Endodermal cell (in vitro differentiated cells): ENCODE measurements at places on chromosomes 16 and 17. TPM values are rescaled to one million over a fixed set of nuclear protein-coding genes. Genes with fewer than 3 reads are reported as not detected.
A peak's percentile ranks its signal among the peaks of the same experiment; 100 is the strongest.

The MAPT gene
- total RNA-seq: 0.69 to 2.2 TPM (median 1.5 TPM) in 3 replicates

The CRHR1 gene
- total RNA-seq: 1.0 to 2.7 TPM (median 1.8 TPM) in 3 replicates

DNA sequence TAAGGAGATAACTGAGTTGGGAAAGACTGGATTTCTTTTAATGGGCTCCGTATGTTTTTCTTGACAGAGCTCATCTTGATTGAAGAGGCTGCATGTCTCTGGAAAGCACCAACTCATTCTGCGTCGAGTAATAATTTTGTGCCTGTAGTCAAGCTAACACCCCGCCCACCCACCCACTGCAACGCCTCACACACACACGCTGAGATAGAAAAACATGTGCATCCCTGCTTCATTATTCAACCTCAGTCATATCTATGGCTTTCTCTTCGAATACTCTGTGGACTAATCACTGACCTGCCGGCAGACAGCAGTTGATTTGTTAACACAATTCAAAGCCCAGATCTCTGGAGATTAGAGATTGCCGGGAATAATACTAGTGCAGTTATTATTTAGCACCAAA is 220.2 kb upstream of the TOM1L1 start:
- no peak for DNase-seq

GRCh38 chr17:47776330-47777197 is 43.5 kb downstream of the TBX21 start:
- DNase-seq: peak; percentile 70

- no peak for DNase-seq
Measured at GRCh38 chr17:8599351-8600011, 31.0 kb downstream of the MYH10 start.

The CLEC18B gene
- 0.32 TPM in 1 of 2 replicates, not detected in the other for total RNA-seq

DNA sequence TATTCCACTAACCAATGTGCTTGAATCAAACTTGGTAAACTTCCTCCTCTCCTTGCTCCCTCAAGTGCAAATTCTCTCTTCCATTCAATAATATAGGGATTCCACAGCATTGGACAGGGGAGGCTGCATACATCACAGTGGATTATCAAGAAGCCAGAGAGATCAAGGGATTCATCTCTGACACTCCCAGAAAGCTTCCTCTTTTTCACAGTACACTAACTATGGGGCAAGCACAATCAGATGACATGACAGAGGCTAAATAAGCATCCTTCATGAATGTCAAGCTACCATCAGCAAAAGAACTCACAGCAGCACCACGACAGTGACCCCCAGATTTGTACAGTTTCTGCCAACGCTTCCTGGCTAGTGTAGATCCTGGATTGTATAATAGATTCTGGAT is 178.4 kb upstream of the C17orf78 start:
- DNase-seq: no peak

GRCh38 chr17:21500064-21500463 is 123.9 kb downstream of the KCNJ12 start:
- peak; percentile 75 for DNase-seq

GRCh38 chr17:81428121-81428515 is 32.9 kb downstream of the BAHCC1 start:
- no peak for DNase-seq

- DNase-seq: no peak
Measured at GRCh38 chr16:47667956-47668355, 206.8 kb downstream of the PHKB start.

The CDRT15L2 gene
- not detected in 2 replicates for total RNA-seq

The TNS4 gene
- total RNA-seq: 2.5 and 2.6 TPM in 2 replicates

GRCh38 chr16:1914084-1914608 is 4.1 kb downstream of the HS3ST6 start:
- DNase-seq: no peak

GRCh38 chr17:27754549-27754948 is 45.8 kb downstream of the NOS2 start:
- DNase-seq: peak; percentile 30

The MT4 gene
- total RNA-seq: not detected in 2 replicates

GRCh38 chr17:334974-335481 is 17.6 kb downstream of the RPH3AL start:
- DNase-seq: peak; percentile 53

DNA sequence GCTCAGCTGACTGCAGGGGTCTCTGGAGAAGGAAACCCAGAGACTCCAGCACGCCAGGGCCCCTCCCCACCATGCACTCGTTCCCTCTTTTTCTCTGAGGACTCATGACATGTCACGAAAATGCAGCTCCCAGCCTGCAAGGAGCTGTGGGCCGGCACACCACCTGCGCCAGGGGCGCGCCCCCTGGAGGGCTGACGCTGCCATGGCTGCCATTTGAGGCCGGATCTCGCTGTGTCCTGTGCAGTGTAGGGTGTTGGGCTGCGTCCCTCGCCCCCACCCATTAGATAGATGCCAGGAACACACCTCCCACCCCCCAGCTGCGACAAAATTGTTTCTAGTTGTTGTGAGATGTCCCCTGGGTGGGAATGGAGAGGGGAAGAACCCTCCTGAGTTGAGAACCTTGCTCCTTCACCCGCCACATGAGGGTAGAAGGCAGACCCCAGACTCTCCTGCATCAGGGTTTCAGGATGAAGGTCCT is 8.2 kb downstream of the SYNGR2 start:
- peak; percentile 97 for DNase-seq

DNA sequence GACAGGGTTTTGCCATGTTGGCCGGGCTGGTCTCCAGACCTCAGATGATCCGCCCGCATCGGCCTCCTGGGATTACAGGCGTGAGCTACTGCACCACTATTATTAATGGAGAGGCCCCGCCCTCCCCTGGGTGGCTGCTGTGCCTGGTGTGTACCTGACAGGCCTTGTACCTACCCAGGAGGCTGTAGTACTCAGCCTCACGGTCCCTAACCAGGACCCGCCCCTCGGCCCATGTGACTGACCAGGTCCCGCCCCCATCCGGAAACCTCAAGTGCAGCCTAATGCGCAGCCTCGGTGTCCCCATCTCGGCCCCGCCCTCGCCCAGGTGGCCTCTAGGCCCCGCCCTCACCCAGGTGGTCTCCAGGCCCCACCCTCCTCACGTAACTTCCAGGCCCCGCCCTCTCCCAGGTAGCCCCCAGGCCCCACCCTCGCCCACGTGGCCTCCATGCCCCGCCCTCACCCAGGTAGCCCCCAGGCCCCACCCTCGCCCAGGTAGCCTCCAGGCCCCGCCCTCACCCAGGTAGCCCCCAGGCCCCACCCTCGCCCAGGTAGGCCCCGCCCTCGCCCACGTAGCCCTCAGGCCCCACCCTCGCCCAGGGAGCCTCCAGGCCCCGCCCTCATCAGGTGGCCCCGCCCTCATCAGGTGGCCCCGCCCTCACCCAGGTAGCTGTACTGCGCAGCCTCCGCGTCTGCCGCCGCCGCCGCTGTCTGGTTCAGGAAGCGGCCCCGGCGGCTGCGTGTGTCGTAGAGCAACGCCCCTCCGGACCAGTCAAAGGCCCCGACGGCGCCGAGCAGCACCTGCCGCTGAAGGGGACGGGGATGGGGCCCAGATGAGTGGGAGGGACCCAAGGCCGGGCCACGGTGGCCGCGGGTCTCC is 31.0 kb downstream of the HASPIN start:
- peak; percentile 100 for DNase-seq

DNA sequence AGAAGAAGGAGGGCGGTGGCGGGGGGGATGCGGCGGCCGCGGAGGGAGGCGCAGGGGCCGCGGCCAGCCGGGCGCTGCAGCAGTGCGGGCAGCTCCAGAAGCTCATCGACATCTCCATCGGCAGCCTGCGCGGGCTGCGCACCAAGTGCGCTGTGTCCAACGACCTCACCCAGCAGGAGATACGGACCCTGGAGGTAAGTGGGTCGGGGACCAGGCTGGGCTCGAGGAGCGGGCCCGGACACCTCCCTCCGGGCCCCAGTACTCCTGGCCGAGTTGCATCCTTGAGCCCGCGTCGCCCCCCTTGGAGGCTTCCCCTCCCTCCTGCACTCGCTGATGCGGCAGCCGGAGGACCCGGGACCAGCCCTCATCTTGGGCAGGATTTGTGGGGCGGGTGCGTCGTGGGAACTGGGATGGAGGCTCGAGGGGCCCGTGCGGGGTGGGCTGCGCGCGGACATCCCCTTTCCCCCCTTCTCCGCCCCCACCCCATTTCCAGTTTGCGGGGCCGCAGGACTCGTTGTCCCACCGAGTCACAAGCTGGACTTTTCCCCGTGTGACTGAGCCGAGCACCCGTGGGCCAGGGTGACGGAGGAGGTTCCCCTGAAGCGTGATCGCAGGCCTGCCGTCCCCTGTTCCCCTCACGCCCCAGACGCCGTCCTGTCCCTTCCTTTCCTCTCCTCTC is 572 bp downstream of the KSR1 start:
- DNase-seq: peak; percentile 65

The MRPL12 gene
- total RNA-seq: 60.6 to 99.4 TPM (median 97.9 TPM) in 3 replicates

The CTRL gene
- total RNA-seq: 0.96 to 2.3 TPM (median 1.1 TPM) in 3 replicates

The AKAP1 gene
- total RNA-seq: 18.5 and 21.0 TPM in 2 replicates

GRCh38 chr17:45294506-45294905 is 22.3 kb downstream of the MAP3K14 start:
- no peak for DNase-seq

The PTX4 gene
- not detected in 2 replicates for total RNA-seq

DNA sequence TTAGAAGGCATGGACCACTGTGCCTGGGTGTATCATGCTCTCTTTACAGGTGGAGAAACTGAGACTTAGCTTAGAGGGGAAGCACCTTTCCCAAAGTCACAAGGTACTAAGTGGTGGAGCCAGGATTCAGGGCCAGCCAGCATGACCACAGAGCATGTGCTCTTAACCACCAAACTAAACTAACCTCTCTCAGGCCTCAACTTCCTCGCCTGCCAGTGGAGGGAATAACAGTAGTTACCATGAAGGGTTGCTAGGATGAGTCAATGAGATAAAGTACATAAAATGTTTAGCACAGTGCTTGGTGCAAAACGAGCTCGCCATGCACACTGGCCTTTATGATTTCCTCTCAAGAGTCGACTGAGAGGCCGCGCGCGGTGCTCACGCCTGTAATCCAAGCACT is 6.4 kb upstream of the MYO1C start:
- no peak for DNase-seq

The FAM234A gene
- 123 and 127 TPM in 2 replicates for total RNA-seq

DNA sequence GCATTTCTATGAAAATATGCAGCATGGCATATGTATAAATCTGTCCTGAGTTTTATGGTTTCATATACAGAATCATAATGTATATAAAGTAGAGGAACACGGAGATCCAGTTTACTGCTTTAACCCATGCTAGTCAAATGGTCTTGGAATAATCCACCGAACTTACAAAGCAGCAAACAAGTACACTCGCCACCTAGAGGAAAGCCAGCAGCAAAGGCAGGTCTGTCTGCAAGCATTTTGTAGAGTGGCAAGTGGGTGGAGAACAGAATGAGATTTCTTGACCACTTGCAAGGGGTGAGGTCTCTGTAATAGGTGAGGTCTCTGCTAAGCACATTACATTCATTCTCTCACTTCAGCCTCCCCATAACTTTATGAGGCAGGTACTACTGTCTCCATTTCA is 308.3 kb downstream of the CA10 start:
- DNase-seq: peak; percentile 65

GRCh38 chr17:28937044-28937729 is 14.1 kb downstream of the PHF12 start:
- peak; percentile 57 for DNase-seq

DNA sequence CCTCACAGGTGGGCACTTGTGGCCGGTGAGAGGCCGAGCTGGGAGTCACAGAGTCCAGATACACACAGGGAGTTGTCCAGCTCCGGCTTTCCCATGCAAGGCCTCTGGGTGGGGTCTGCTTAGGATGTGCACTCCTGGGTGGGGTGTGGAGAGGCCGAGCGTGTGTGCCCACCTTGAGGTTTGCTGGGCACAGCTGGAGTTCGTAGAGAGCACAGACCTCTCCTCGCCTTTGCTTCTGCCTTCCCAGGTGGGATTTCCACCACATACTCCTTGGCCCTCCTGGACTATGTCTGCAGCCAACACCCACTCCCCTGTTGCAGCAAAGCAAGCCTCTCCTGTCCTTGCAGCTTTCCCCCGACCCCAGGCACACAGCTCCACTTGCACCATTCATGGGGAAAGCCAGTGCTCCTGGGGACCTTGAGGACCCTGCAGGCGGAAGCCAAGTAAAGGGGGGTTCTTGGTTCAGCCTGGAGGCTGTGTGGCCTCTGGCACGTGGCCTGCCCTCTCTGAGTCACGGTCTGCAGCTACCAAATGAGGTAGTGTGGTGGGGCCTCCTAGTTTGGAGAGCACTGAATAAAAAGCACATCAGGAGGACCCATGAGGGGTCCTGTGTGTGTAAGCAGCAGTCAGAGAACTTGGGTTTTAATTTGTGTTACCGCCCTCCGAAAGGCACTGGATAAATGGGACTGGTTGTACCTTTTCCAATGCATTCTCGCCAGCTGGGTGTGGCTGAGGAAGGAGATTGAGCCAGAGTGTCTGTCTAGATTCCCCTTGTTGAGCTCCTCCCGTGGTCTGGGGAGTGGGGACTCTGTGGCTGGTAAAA is 31.5 kb downstream of the MPRIP start:
- DNase-seq: no peak

The TBX2 gene
- 0.07 TPM in 2 replicates for total RNA-seq

- DNase-seq: peak; percentile 38
Measured at GRCh38 chr17:6035801-6036394, 34.3 kb upstream of the WSCD1 start.
